ENCODE measurements at places on chromosomes 2 and 18. TPM values are rescaled to one million over a fixed set of nuclear protein-coding genes. Genes with fewer than 3 reads are reported as not detected.

The RAX gene
- not detected for total RNA-seq

The IL1RL2 gene
- 0.15 TPM for total RNA-seq

The ATP6V1B1 gene
- 0.85 TPM for total RNA-seq

The PASK gene
- total RNA-seq: 4.6 TPM

The KCNG2 gene
- total RNA-seq: 0.15 TPM
